ENCODE measurements at places on chromosomes 2 and 18.

- no peak for DNase-seq
Measured at GRCh38 chr2:105249891-105250290, 8.3 kb downstream of the GPR45 start.

- no peak for DNase-seq
Measured at GRCh38 chr2:126664234-126664633, 8.3 kb downstream of the GYPC start.

- no peak for DNase-seq
Measured at GRCh38 chr2:189298038-189298437, 118.5 kb upstream of the COL5A2 start.

DNA sequence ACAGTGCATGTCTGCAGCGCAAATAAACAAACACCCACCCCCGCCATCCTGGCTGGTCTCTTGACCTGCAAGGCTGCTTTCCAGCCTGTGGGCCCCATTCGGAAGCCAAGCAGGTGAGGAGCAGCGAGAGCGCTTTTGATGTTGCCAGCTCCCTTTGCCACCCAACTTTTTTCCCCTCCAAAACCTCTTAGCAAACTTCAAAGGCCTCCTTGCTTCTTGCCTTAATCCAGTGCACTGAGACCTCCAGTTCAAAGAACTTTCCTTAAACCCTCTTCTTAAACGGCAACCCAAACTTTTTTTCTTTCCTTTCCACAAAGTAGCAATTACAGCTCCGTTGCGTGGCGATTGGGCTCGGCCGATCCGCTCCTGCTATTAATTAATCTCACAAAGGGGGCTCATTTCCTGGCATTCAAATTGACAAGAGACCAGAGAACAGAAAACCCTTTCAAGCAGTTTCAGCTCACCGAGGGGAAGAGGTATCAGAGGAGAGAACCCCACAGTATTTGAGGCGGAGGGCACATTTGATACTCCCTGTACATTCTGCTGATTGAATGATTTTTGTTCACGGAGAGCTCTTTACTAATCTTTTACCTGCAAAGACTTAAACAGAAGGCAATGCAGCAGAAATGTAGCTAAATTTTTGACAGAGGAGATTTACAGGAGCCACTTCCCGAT, 531.4 kb downstream of the TMEM182 start:
- DNase-seq, result no peak

DNA sequence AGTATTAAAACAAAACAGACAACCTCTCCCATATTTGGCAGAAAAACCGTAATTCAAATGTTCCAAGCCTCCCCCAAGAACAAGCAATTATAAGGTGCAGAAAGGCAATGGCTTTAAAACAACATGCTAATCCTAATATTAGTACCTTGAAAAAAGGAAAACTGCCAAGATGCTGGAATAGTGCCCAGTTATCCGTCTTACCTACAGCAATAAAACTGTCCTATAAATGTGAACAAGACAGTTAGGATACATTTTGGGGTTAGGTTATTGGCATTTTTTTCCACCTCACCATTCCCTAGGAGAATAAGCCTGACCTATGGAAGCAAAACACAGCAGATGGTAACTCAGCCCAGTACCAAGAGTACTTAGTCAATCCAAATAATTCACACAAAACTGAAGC, 83.2 kb downstream of the TCF4 start:
- no peak for DNase-seq

GRCh38 chr2:237353215-237353614, 60.7 kb downstream of the COL6A3 start:
- no peak for DNase-seq

- DNase-seq, result peak; percentile 75
Measured at GRCh38 chr2:4673025-4673489, 969.7 kb downstream of the DCDC2C start.

- peak; percentile 28 for DNase-seq
Measured at GRCh38 chr2:205462681-205463345, 219.5 kb upstream of the NRP2 start.

DNA sequence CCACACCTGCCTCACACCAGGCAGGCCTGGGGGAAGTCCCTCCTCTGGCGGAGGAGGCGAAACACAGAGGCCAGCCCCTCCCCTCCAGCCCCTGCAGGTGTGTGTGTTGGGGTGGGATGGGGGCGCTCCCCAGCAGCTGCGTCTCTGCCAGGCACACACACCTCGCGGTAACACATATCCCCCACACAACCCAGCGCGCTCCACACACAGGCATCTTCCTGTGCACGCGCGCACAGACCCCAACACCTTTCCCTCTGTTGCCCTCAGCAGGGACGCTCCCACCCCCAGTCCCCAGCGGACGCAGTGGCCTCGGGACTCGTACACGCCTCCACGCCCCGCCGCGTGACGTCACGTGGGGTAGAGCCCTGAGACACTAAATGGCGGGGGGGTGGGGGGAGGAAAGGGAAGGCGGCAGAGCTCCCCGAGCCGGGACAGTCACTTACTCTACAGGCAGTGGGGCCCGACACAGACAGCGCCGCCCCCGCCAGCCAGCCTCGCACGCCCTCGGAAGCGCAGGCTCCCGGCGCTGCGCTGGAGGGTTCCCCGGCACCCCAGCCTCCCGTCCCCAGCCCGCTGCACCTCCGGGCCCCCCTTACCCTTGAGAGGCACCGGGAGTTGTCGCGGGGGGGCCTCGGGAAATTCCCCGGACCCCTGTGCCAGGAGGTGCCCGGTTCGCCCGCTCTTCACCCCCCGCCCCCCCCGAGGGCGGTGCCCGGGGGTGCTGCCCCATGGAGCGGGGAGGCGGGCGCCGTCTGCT, at the start of gene WNT10A:
WNT10A (plus strand) TSS at position 751 of the 757 bp plus-strand sequence. CDS start 144 bp downstream, outside the sequence.
- no peak for DNase-seq

DNA sequence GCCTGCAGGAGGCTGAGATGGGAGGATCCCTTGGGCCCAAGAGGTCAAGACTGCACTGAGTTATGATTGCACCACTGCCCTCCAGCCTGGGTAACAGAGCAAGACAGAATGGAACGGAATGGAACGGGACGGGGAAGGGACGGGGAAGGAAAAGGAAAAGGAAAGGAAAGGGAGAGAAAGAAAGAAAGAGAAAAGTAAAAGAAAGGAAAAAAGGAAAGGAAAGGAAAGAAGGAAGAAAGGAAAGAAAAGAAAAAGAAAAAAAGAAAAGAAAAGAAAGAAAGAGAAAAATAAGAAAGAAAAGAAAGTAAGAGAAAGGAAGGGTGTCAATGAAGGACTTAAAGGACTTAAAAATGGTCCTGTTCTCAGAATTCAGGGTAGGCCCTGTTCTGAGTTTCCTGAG, 4.3 kb upstream of the SPOPL start:
- no peak for DNase-seq

- peak; percentile 6 for DNase-seq
Measured at GRCh38 chr18:33440060-33441043, at the start of gene CCDC178. Gene CCDC178, minus strand, starts transcription at chr18:33440721. Its CDS starts 28,633 bp downstream, at chr18:33412088.

DNA sequence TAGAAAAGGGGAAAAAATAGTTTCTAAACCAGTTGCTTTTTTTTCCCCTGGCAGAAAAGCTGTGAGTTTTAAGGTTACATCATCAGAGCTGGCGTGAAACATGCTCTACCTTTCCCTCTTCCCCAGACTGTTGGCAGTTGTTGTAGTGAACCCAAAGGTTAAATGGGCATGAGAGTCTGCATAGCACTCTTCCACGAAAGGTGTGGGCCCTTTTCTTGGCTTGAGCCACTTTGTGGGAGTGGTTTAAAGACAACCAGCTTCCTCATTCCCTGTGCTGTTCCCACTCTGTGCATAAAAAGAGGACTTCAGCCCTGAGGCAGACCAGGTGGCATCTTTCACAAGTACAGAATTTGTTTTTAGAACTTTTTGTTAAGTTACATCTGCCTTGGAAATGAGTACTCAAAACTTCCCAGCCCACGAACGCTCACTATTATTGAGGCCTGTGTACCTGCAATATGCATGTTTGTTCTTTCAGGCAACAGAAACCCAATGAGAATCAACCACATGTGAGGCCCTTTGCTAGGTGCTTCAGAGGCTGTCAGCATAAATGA, 243.8 kb downstream of the BABAM2 start:
- DNase-seq, result no peak

DNA sequence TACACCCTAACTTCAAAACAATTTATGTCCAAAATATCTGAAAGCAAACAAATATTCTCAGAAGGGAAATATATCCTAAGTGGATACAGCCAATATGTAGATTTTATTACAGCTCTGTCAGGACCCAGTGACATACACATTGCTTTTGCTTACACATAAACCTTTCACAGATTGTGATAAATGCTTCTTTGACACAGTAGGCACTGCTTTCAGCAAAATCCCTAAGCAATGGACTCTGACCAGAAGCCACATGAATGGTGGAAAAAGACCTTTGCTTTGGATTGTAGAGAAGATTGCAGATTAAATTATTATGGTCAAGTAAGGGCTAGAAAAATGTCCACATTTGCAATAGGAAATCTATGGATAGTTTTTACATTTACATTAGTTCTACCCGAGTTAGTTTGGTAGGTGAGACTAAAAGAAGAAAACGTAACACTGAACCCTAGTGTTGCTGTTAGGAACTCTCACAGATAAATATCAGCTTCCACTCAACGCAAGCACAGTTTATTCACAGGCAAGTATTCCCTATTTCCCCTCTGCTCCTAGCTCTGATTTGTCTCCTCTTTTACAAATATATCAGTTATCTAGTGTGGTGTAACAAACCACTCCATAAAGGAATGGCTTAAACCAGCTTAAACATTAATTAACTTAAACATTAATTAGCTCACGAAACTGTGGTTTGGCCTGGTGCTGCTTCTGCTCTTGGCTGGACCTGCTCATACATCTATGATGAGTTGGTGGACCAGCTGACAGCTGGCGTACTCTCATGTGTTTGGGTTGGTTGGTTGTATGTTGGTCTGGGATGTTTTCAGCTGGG, 23.6 kb upstream of the SERPINE2 start:
- no peak for DNase-seq

DNA sequence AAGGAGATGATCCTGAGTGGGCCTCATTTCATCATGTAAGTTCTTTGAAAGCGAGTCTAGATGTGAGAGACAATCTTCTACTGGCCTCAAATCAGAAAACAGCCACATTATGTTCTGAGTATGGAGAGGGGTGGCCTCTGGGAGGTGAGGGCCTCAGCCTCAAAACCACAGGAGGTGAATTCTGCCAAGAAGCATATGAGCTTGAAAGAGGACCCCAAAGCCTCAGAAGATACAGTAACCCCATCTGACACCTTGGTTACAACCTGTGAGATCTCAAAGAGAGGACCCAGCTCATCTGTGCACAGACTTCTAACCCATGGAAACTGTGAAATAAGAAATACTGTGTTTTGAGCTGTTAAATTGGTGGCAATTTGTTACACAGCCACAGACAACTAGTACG, 200.1 kb downstream of the ARHGAP15 start:
- DNase-seq, result no peak

- DNase-seq, result no peak
Measured at GRCh38 chr2:20723543-20723942, 56.6 kb downstream of the GDF7 start.

- no peak for DNase-seq
Measured at GRCh38 chr18:6570581-6571238, 156.0 kb upstream of the L3MBTL4 start.

DNA sequence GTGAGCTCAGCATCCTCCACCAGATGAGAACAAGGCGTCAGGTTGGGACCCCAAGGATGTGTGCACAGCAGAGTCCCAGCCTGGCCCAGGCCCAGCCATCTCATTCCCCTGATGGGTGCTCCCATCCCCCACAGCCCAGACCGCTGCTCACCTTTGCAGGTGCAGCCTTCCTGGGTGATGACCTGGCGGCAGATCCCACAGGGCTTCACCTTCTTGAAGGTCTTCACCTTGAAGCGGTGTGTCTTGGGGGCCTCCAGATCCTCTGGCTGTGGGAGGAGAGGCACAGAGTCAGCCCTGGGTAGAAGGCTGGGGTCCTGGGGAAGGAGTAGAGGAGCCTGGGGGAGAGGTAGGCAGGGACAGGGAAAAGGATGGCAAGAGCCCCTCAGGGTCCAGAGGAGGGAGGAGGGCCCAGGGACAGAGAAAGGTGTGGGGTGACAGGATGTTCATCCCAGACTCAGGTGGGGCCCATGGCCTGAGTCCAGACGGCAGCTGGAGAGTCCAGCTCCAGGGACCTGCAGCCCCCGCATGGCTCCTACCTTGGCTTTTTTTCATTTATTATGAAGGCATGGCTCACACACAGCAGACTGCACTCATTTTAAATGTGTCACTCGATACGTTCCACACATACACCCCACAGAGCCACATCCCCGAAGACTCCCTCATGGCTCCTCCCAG, 11.9 kb downstream of the TNS1 start:
- DNase-seq, result no peak

- no peak for DNase-seq
Measured at GRCh38 chr2:107001062-107001461, 115.1 kb upstream of the ST6GAL2 start.

DNA sequence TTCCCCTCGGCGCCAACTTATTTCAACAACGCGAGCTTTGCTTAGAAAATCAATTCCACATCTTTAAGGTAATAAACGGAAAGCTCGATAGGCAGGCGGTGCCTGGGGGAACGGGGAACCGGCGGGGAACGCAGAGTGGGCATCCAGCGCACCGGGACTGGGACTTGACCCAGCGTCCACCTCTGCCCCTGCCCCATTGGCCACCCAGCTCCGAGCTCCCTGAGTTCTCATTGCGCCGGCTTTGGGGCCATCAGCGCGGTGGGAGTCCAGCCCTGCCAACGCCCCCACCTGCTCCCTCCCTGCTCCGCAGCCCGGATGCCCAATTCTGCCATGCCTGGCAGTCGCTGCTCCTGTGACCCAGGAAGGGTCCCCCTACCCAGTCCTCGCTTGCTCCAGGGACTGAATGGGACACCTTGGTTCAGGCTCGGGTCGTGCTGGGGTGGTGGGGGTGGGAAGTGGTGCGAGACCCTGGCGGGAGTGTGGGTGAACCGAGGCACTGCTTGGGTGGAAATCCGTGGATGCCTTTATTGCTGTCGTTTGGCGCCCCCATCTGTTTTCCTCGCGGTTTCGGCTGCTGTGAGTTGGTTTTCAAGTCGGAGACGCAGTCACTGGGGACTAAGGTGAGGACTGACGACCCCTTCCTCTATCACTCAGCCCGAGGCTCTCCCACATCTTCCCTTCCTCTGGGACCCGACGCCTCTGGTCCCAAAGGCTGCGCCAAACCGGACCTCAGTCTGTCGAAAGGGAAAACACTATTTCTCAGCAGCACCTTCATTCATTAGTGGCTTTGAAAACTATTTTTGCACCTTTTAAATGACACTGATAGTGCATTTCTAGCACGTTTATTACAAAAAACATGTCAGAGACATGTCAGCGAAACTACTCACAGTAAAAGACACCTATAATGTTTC, 2.4 kb upstream of the EVX2 start:
- peak; percentile 25 for DNase-seq

- DNase-seq, result no peak
Measured at GRCh38 chr18:63199743-63200241, 119.8 kb downstream of the BCL2 start.

DNA sequence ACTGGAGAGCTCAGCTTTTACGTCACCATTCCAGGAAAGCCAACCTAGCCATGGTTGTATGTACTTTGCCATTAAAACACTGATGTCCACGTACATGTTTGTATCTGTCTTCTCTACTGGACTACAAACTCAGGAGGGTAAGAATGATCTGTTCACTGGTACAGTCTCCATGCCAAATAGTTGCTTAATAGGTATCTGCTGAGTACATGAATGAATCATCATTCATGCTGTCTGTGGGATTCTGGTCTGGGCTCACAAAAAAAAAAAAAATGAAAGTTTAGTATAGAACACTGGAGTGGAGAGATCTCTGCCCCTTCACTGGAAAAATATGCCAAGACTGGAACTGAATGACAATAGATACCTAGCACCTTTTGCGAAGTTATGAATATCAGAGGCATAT, 102.6 kb upstream of the ITGA4 start:
- peak; percentile 83 for DNase-seq

GRCh38 chr18:3027370-3027891, 14.5 kb upstream of the LPIN2 start:
- DNase-seq, result no peak
